ENCODE measurements at places on chromosomes 4 and X.

DNA sequence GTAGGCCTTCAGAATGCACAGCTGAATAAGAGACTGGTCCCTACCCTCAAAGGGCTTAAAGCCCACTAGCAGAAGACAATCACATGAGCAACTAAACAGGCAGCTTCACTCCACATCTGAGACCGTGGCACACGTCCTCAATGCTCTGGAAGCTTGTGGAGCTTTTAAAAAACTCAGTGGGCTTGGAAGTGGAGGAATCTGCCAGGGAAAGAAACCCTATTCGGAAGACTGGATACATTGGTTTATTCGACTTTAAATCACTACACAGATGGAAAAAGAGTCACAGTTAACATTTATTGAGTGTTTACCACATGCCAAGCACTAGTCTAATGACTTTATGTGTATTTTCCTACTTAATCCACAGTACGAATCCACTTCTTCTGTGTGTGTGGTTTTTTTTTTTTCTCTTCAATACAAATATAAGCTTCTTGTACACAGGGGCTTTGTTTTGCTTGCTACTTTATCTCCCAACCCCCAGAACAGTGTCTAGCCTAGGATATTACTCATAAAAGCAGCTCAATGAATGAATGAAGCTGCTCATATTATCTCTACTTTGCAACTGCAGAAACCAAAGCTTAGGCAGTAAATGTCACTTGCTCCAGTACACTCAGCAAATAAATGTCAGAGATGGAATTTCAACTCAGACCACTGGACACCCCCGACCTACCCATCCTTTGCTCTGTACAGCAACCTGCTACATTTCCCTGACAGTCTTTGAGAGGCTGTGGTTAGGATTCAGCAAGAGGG, 137.7 kb downstream of the LDB2 start:
- DNase-seq = no peak

- DNase-seq = no peak
These were observed 102.3 kb downstream of the PSAPL1 start for GRCh38 chr4:7332216-7333023.

DNA sequence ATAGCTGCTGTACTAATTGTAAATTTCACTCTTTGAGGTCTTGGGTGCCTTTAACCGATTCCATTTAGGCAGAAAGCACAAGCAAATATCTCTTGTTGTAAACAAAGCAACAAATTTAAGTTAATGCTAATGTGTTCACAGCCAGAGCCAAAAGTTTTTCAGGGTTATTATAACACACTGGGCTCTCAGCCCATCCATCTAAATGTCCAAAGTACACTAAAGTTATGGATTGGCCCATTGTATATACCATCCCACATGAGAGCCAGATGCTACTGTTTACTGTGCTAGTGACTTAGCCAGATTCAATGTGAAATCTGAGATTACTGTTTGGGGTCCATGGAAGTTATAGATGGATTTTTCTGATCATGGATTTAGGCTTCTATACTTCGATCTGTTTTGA, 186.7 kb downstream of the LARP7 start:
- no peak for DNase-seq

DNA sequence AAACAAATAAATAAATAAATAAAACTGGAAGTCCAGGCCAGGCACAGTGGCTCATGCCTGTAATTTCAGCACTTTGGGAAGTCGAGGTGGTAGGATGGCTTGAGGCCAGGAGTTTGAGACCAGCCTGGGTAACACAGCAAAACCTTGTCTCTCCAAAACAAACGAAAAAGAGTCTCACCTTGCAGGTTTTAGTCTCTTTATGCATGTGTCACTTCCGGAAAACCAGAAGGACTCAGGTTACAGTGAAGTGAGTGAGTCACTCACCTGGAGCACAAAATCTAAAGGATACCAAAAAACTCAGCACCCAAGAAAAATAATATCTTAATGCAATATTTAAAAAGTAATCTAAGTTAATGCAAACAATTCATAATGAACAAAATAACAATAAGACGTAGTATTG, 20.1 kb upstream of the SLC34A2 start:
- DNase-seq = no peak

DNA sequence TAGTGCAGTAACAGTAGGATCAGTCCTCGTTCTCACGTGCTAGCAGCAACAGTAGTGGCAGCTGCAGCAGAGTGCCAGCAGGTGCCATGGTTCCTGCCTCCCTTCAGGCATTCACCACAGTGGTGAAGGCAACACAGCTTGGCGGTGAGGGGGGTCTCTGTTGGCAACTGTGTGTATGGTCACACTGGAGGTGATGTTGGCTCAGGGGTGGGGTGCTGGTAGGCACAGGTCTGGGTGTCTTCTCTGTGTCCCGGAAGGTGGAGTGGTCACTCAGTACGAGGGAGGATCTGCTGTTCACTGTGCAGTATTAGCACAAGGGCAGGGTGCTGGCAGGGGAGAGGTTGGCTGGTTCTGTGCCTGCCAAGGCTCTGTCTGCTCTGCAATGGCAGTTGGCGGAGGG, 671.8 kb downstream of the CCSER1 start:
- DNase-seq = no peak

DNA sequence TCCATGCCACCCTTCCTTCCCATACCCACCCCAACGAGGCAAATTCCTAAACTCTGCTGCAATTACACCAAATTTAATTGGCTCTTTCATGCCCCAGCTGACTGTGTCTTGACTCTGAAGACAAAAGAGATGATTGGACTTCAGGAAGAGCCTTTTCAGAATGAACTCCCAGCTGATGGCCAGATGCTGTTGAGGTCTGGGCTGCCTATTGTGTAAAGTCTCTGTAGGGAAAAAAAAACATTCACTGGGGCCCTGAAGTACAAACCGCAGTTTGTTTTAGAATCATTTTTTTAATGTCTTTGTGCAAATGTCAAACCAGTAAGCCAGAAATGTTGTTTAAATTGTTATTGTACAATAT, 174.8 kb downstream of the HHIP start:
- DNase-seq = no peak

- DNase-seq = no peak
These were observed 259.4 kb upstream of the ARX start for GRCh38 chrX:25275159-25275558.

DNA sequence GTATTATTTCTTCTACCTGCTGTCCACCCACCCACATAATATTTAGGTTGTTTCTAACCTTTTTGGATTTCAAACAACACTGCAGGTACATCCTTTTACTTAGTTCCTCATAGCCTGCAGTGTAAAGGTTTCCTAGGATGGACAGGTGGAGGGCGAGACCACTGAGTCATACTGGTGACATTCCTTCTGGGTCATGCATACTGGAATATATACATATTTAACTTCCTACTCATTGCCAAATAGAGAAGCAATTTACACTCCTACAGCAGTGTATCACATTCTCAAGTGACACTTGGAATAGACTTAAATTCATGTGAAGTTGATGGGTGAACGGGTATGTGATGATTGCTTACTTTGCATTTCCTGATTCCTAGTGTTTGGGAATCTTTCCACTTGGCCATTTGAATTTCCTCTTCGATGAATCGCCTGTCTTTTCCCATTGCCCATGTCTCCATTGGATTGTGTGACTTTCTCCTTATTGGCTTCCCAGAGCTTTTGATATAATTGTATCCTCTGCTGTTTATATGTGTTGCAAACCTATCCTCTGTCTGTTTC, 8.2 kb upstream of the PPP2R2C start:
- no peak for DNase-seq

DNA sequence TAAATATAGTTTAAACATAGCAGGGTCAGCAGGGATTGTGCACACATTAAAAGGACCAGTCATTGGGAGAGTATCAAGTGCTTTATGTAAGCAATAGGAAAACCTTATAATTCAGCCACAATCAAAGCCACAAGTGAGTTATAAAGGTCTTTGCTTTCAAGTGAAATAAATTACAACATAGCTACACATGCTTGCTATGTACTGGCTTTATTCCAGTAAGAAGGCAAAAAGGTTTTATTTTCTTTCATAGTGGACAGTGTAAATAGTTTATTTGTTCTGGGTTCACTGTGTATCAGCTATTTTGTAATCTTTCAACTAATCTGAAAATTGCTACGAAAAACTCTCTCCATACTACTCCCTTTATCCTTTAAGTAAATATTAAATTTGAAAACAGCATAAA, 691.4 kb downstream of the PCDH7 start:
- no peak for DNase-seq

DNA sequence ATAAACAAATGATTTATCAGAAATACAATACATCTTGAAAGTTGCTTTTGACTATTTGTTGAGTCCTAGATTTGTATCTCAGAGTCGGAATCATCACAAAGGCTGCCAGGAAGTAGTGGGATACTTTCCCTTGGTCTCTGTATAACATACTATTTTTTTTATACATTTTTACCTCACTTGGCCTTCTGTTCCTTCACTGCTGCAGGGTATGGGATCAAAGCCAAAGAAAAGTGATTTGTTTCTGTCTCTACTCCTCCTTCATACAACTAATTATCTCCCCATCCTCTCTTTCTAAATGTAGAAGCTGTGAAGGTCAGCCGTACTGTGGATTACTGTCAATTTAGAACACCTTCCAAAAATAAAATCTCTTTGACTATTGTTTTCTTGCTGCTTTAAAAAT, 24.9 kb downstream of the PALLD start:
- DNase-seq = no peak

DNA sequence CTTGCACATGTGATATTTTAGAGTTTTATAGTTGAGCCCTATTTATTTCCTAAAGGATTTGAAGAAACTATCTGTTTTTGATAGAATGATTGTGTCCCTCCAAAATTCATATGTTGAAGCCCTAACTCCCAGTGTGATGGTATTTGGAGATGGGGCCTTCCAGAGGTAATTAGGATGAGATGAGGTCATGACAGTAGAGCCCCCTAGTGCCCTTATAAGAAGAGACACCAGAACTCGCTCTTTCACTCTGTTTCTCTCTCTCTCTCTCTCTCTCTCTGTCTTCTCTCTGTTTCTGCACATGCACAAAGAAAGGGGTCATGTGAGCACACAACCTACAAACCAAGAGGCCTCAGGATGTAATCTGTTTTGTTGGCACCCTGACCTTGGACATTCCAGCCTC, 921.9 kb upstream of the DIAPH2 start:
- no peak for DNase-seq

DNA sequence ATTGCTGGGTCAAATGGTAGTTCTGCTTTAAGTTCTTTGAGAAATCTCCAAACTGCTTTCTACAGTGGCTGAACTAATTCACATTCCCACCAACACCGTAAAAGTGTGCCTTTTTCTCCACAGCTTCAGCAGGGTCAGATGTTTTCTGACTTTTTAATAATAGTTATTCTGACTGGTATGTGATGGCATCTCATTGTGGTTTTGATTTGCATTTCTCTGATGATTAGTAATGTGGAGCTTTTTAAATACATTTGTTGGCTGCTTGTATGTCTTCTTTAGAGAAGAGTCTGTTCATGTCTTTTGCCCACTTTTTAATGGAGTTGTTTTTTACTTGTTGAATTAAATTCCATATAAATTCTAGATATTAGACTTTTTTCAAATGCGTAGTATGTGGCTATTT, 257.5 kb upstream of the ANKRD50 start:
- DNase-seq = no peak

Measured in stimulated activated CD8-positive, alpha-beta memory T cell treated with anti-CD3 and anti-CD28 coated beads, Interleukin-4, amount 100 ng/mL, for 48 hours (primary cell).